Renal cortical epithelial cell (primary cell): ENCODE measurements at places on chromosomes 4 and X. TPM values are rescaled to one million over a fixed set of nuclear protein-coding genes. Genes with fewer than 3 reads are reported as not detected.
A peak's percentile ranks its signal among the peaks of the same experiment; 100 is the strongest.

- DNase-seq = no peak
Observed at GRCh38 chrX:28988246-28988645, 401.0 kb downstream of the IL1RAPL1 start.

GRCh38 chrX:119190831-119191230 lies 45.3 kb upstream of the PGRMC1 start:
- no peak for DNase-seq

DNA sequence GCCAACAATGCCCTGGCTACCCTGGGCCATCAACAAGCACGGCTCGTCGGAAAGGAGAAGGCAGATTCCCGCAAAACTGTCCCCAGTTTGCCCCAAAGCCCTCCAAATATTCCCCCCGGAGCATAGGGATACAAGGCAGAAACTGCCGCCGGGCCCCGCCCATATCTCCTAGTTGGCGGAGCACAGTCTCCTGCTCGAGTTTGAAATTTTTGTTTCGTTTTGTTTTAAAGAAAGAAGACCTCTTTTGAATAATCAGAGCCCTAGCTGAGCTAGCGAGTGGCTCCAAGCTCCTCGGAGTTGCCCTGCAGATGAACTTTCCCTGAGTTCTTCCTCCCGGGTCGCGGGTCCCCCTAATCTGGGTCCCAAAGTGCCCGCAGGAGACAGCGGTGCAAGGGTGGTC lies 138.1 kb upstream of the ZIC3 start:
- no peak for DNase-seq

DNA sequence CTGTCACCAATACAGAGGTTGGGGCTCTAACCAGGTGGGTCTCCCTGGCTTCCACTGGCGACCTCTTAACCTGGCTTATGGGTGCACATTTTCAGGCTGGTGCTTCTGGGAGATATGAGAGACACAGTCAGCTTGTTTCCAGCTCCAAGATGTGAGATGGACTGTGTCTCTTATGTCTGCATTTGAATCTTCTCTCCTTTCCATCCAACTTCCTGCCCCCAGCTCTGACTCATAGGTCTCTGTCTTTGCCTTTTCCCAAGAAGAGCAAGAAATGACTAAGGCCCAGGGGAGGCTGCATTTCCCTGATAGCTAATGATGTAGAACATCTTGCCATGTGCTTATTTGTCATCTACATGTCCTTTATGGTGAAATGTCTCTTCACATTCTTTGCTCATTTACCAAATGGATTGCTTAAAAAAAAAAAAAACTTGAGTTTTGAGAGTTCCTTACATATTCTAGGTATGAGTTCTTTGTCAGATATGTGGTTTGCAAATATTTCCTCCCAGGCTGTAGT lies 3.2 kb upstream of the UXT start:
- peak; percentile 90 for DNase-seq

- no peak for DNase-seq
Observed at GRCh38 chr4:176653401-176654220, 139.1 kb downstream of the VEGFC start.

Gene SFRP2
- total RNA-seq = 3.3 TPM in 1 of 2 replicates, not detected in the other

Gene PNMA3
- 0.35 TPM in 1 of 2 replicates, not detected in the other for total RNA-seq

- no peak for DNase-seq
Observed at GRCh38 chr4:7302781-7303404, 110.6 kb downstream of the SORCS2 start.

- no peak for DNase-seq
Observed at GRCh38 chr4:130214268-130214667, 1118.3 kb downstream of the C4orf33 start.
